NCI-H1436 treated with DMSO at 0.1 percent for 48 hours (cell line): ENCODE measurements at places on chromosomes 13 and 19.

DNA sequence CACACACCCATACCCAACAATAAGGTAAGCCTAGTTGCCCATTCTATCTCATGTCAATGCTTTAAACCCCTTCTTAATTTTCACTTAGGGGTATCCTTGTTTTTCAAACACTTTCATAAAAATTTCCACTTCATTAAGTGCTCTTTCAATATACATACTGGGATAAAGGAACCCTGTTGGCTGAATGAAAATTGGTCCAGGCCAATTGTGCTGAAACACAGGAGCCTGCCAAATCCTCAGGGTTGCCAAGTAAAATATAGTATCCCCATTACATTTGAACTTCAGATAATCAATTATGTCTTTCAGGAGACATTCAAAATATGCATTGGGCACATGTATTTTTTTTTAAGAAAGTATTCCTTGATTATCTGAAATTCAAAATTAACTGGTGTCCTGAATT, 1131.1 kb downstream of the SLITRK1 start:
- DNase-seq: no peak

- DNase-seq: no peak
Measured at GRCh38 chr13:59519819-59520218, 643.9 kb downstream of the DIAPH3 start.

- no peak for DNase-seq
Measured at GRCh38 chr13:78701383-78701782, 42.4 kb upstream of the OBI1 start.

DNA sequence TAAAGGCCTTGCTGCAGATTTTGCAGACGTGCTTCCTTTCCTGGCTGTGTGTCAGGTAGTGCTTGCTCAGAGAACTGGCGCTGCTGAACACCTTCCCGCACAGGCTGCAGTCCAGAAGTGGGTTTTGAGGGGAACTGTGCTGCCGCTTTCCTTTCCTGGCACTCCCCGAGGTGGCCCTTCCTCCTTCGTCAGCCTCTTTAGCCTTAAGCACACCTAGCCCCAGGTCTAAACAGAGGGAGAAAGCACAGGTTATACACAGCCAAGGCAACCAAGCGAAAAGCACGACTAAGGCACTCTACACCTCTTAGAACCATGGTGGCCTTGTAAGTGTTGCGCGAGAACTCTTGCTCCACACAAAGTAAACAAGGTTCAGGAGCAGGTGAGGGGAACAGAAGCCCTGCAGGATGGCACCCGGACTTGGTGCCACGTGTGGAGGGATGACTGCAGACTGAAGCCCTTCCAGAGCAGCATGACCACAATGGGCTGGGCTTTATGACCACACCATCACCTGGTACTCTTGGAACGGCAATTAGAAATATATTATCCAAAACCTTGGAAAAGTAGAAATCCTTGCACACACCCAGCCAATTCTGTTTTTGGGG, 23.6 kb downstream of the ZNF541 start:
- DNase-seq: no peak

GRCh38 chr19:50365434-50366306, at the start of gene NAPSA:
NAPSA (minus strand) TSS chr19:50365639; CDS start chr19:50365621, 18 bp downstream.
- no peak for DNase-seq

DNA sequence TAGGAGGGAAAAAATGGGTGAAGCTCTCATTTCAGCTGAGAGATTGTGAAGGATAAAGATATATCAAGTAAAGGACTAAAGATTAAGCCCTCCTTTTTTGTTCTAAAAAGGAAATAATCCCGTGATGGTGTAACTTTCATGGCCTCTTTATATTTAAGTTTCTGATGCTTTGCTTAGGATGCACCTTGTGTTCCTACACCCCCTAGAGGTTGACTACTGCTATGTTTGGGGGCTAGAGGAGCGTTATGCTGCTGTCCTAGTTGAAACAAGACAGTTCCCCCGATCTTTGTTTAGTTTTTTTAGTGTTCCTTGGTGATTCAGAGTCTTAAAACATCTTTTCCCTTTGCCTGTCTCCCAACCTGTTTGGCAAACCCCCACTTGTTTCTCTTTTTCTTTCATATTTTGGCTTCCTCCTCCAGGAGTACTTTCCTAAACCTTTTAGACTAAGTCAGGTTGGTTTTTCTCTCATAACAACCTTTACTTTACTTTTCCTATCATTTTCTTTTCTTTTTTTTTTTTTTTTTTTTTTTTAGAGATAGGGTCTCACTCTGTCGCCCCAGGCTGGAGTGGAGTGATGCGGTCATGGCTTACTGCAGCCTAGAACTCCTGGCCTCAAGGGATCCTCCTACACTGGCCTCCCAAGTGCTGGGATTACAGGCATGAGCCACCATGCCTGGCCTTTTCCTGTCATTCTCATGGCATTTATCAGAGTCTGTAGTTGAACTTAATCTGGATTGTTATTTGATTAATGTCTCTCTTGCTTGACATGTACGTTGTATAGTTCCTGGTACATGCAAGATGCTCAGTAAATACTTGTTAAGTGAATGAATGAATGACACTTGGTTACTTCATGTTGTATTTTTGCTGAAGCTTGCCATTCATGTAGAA, 2.8 kb downstream of the UBA2 start:
- no peak for DNase-seq

DNA sequence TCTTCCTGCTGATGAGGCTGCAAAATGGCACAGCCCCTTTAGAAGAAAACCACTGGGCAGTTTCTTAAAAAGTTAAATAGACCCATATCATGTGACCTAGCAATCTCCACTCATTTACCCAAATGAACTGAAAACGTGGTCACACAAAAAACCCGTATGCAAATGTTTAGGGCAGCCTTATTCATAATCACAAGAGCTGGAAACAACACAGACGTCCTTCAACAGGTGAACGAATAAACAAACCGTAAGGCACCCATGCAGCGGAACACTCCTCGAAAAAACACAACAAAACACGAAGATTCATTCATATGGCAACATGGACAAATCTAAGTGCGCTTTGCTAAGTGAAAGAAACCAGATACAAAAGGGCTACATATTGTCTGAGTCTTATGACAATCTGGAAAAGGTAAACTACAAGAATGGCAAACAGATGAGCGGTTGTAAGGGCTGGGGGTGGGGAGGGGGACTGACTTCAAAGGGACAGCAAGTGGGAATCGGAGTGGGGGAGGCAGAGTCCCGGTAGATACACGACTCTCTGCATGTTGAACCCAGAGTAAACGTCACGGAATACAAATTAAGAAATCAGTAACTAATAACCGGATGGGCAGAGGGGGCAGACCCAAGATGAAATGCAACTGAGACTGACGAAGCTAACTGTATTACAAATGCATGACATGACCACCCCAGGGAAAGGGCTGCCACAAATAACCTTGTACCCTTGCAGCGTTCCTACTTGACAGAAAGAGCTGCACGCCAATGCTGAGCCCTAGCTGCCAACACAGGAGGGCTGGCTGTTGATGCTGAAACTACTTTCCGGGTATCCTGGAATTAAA, 33.4 kb downstream of the MLLT1 start:
- DNase-seq: no peak

GRCh38 chr19:43723588-43723987, 7.7 kb downstream of the IRGC start:
- no peak for DNase-seq
